ENCODE measurements at places on chromosomes 6 and 20. TPM values are rescaled to one million over a fixed set of nuclear protein-coding genes. Genes with fewer than 3 reads are reported as not detected.

- H3K27ac ChIP-seq: no peak overlapping the region
- H3K4me3 ChIP-seq: no peak overlapping the region
- H3K4me1 ChIP-seq: no peaks in the 10 kb centered on the region
- H3K27me3 ChIP-seq: no peaks in the 10 kb centered on the region
- no peaks in the 10 kb centered on the region for H3K36me3 ChIP-seq
These were observed 56.5 kb downstream of the PTPRK start for GRCh38 chr6:128463942-128464341.

- no peaks in the 10 kb centered on the region for H3K36me3 ChIP-seq
- H3K4me1 ChIP-seq: no peaks in the 10 kb centered on the region
- no peak overlapping the region for H3K27ac ChIP-seq
- H3K27me3 ChIP-seq: no peaks in the 10 kb centered on the region
- no peak overlapping the region for H3K4me3 ChIP-seq
- no peak for DNase-seq
These were observed 156.4 kb downstream of the OR2B2 start for GRCh38 chr6:27755768-27756167.

DNA sequence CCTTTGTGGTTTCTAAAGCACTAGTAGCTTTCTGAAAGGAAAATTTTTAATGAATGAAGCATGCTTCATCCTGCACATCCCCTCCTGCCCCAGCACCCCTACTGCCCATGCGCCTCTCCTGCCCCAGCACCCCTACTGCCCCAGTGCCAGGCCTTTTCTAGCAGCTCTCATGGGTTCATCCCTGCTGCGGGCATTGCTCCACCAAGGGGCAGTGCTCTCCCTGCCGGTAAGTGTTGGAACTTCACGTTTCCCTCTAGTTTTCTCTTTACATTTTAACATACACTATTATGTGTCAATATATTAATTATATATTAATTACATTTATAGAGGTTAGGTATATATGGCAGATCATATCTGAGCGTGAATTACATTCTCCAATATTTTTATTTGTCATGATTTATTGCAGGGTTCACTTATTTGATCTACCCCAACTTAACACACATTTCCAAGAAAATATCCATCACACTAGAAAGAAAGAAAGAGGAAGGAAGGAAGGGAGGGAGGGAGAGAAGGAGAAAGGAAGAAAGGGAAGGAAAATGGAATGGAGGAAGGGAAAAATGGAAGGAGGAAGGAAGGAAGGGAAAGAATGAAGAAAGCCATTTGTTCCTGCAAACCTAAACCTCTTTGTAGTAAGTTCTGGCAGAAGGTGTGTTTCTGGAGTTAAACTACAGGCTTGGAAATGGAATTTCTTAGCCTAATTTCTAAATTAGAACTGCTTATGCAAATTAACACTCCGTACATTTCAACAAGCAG, 46.8 kb downstream of the CEP43 start:
- no peaks in the 10 kb centered on the region for H3K4me1 ChIP-seq
- DNase-seq: no peak
- H3K4me3 ChIP-seq: no peak overlapping the region
- no peak overlapping the region for H3K27ac ChIP-seq
- H3K36me3 ChIP-seq: no peaks in the 10 kb centered on the region
- H3K27me3 ChIP-seq: no peaks in the 10 kb centered on the region

DNA sequence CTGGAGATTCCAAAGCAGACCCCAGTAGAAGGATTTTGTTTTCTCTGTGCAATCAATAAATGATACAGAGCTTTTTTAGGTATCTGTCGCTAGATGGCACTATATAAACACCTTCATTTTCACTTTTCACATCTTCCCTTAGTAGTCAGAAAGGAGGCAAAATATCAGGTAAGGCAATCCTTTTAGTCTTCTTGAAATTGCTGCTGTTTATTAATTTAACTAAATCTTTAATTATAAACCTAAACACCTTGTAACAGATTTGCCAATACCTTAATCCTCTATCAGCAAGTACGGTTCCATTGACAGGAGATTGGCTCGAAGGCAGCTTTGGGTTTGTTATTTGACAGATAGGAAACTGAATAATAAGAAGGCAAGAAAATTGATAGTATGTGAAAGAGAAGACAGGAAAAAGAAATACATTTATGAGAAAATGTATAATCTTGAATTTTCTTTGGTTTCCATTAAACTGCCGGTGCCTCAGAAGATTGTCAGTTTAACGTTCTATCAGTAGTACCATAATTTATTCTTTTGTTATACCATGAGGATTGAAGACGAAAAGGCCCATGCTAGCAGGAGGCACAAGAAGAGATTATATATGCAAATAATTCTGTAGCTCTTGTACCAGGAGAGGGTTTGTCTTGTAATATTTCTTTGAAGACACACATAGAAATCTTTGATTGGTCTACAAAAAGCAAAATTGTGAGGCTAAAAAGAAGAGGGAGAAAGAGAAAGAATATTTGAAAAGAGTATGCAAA, 23.5 kb upstream of the IBTK start:
- no peak overlapping the region for H3K4me3 ChIP-seq
- no peaks in the 10 kb centered on the region for H3K27me3 ChIP-seq
- no peak overlapping the region for H3K27ac ChIP-seq
- H3K36me3 ChIP-seq: no peaks in the 10 kb centered on the region
- peak; percentile 32 for DNase-seq

GRCh38 chr20:45346291-45346718, 1.9 kb downstream of the SDC4 start:
- H3K36me3 ChIP-seq: no peaks in the 10 kb centered on the region
- no peak for DNase-seq
- peak overlapping the region; percentile 96 for H3K27ac ChIP-seq
- peak overlapping the region; percentile 26 for H3K4me3 ChIP-seq
- H3K4me1 ChIP-seq: peaks cover 57% of the 10 kb centered on the region
- no peaks in the 10 kb centered on the region for H3K27me3 ChIP-seq

DNA sequence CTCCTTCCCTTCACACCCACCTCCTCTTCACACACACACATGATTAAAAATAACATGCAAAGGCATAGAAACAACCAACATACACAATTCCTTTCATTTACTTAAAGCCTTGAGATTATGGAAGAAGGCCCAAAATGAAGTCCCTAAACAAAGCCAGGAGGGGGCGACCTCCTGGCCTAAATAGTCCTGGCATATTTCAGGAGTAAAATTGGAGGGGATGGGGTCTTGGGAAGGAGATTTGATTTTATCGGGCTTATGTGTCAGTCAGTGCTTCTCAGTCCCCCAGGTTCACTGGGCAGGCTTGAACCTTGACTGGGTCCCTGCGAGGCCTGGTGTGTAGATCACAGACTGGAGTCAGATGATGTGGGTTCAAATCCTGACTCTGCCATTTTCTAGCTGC, 266.4 kb downstream of the SAMD5 start:
- H3K4me1 ChIP-seq: no peaks in the 10 kb centered on the region
- DNase-seq: no peak
- no peak overlapping the region for H3K4me3 ChIP-seq
- no peaks in the 10 kb centered on the region for H3K36me3 ChIP-seq

GRCh38 chr6:146975093-146975492, 229.1 kb upstream of the STXBP5 start:
- no peaks in the 10 kb centered on the region for H3K27me3 ChIP-seq
- H3K36me3 ChIP-seq: no peaks in the 10 kb centered on the region
- H3K4me1 ChIP-seq: no peaks in the 10 kb centered on the region
- H3K4me3 ChIP-seq: no peak overlapping the region

GRCh38 chr6:37007340-37008043, 2.0 kb downstream of the FGD2 start:
- H3K4me1 ChIP-seq: no peaks in the 10 kb centered on the region
- no peaks in the 10 kb centered on the region for H3K36me3 ChIP-seq
- H3K27ac ChIP-seq: peak overlapping the region; percentile 15
- no peaks in the 10 kb centered on the region for H3K27me3 ChIP-seq
- no peak for DNase-seq

DNA sequence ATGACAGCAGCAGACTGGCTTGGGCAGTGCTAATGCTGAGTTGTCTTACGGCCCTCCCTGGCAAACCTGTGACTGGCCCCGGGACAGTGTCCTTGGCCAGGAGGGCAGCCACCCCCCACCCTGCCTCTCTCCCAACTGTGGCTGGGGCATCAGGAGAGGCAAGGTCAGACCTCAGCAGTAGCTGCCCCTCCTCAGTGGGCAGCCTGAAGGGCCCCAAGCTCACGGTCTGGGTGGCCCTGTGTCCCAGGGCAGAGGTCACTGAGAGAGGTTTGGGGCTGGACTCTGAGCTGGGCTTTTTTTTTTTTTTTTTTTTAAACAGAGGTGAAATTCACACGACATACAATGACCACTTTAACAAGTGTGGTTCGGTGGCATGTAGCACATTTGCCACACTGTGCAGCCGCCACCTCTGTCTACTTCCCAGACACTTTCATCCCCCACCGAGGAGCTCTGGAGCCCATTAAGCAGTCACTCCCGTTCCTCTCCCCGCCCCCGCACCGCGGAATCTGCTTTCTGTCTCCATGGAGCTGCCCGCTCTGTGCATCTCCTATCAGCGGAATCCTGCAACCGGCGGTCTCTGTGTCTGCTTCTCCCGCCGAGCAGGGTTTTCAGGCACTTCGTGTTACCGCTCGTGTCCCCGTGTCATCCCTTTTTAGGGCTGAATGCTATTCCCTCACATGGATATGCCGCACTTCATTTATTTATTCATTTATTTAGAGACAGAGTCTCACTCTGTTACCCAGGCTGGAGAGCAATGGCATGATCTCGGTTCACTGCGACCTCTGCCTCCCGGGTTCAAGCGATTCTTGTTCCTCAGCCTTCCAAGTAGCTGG, 67.9 kb upstream of the GATA5 start:
- no peaks in the 10 kb centered on the region for H3K27me3 ChIP-seq
- H3K4me3 ChIP-seq: no peak overlapping the region
- no peaks in the 10 kb centered on the region for H3K36me3 ChIP-seq
- H3K4me1 ChIP-seq: peaks cover 15% of the 10 kb centered on the region
- peak; percentile 38 for DNase-seq

DNA sequence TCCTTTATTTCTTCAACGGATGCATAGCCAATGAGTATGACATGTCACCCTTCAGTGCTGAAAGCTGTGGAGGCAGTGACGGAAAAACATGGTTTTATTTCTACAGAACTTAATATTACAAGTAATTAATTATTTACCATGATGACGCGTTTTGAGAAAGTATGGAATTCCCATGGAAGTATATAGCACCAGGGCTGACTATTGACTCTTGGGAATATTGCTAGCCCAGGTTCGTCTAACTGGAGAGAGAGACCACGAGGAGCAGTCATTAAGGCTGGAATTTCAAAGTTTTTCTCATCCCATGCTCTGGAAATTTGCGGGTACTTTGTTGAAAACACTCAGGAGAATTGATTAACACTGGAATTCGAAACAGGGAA, 155.2 kb upstream of the PRSS16 start:
- peaks cover 16% of the 10 kb centered on the region for H3K27me3 ChIP-seq
- DNase-seq: no peak
- H3K27ac ChIP-seq: no peak overlapping the region
- no peaks in the 10 kb centered on the region for H3K36me3 ChIP-seq
- peak overlapping the region; percentile 3 for H3K4me3 ChIP-seq

- no peaks in the 10 kb centered on the region for H3K27me3 ChIP-seq
- H3K27ac ChIP-seq: no peak overlapping the region
- DNase-seq: no peak
- H3K4me1 ChIP-seq: no peaks in the 10 kb centered on the region
- no peaks in the 10 kb centered on the region for H3K36me3 ChIP-seq
These were observed 1021.3 kb downstream of the HACE1 start for GRCh38 chr6:103838457-103838856.

DNA sequence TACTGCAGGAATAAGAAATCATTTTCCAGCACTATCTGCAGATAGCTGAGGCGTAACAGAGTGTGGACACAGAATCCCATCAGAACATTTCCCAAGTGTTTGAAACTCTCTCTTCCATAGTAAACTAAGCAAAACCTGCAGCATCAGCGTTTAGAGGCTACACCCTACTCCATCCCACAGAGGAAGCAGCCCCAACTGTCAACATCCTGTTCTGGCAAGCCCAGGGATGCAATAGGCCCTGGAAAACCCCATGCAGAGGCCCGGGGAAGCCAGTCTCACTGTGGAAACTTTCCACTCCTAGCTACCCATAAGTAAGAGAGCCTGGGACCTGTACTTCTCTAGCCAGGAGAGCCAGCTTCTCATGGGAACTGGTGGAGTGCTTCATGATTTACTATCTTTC, 129.4 kb downstream of the LY86 start:
- H3K4me1 ChIP-seq: peaks cover 19% of the 10 kb centered on the region
- peak; percentile 56 for DNase-seq
- H3K27me3 ChIP-seq: no peaks in the 10 kb centered on the region
- no peak overlapping the region for H3K27ac ChIP-seq
- no peaks in the 10 kb centered on the region for H3K36me3 ChIP-seq
- no peak overlapping the region for H3K4me3 ChIP-seq

DNA sequence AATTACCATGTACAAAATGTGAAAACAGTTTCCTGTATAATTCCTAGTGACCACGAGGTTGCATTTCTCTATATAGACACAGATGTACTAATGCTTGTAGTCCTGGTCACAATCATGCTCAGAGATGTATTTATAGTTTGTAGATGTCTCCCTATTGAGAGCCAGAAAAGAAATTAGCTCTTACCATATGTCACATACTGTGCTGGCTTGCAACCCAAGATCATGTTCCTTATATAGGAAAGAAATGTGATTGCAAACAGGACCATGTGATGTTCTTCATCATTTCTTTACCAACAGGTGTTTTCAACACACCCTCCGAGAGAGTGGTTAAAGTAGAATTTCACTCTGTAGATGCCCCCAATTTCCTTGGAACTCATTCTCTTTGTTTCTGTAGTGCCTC, 369.4 kb downstream of the CBLN4 start:
- no peaks in the 10 kb centered on the region for H3K36me3 ChIP-seq
- H3K27ac ChIP-seq: no peak overlapping the region
- no peak overlapping the region for H3K4me3 ChIP-seq
- no peak for DNase-seq
- H3K4me1 ChIP-seq: no peaks in the 10 kb centered on the region
- no peaks in the 10 kb centered on the region for H3K27me3 ChIP-seq

- no peaks in the 10 kb centered on the region for H3K36me3 ChIP-seq
- peaks cover 7% of the 10 kb centered on the region for H3K4me1 ChIP-seq
These were observed 70.4 kb downstream of the GCNT2 start for GRCh38 chr6:10591422-10592160.

- peak overlapping the region; percentile 41 for H3K27ac ChIP-seq
- no peak overlapping the region for H3K4me3 ChIP-seq
- DNase-seq: peak; percentile 15
- H3K4me1 ChIP-seq: peaks cover 11% of the 10 kb centered on the region
- H3K36me3 ChIP-seq: no peaks in the 10 kb centered on the region
- H3K27me3 ChIP-seq: no peaks in the 10 kb centered on the region
These were observed 165.6 kb downstream of the ZFP64 start for GRCh38 chr20:52025938-52026337.

GRCh38 chr6:157597461-157598312, 216.7 kb downstream of the ZDHHC14 start:
- peak; percentile 65 for DNase-seq
- H3K27me3 ChIP-seq: no peaks in the 10 kb centered on the region
- H3K4me1 ChIP-seq: peaks cover 21% of the 10 kb centered on the region
- H3K4me3 ChIP-seq: no peak overlapping the region
- H3K36me3 ChIP-seq: no peaks in the 10 kb centered on the region
- H3K27ac ChIP-seq: peak overlapping the region; percentile 77

The ANKRD6 gene
- 12.2 TPM for polyA plus RNA-seq

The DPPA5 gene
- polyA plus RNA-seq: not detected

The TRIM15 gene
- 1.2 TPM for polyA plus RNA-seq

The DNAH8 gene
- 0.11 TPM for polyA plus RNA-seq

The VGLL2 gene
- 0.29 TPM for polyA plus RNA-seq

The SASH1 gene
- polyA plus RNA-seq: 10.7 TPM

The CBLN4 gene
- 1.6 TPM for polyA plus RNA-seq

The TCP11 gene
- not detected for polyA plus RNA-seq

The FAM83C gene
- not detected for polyA plus RNA-seq

The STMND1 gene
- polyA plus RNA-seq: 0.39 TPM
